Stimulated activated CD4-positive, alpha-beta T cell treated with anti-CD3 and anti-CD28 coated beads, Interleukin-1b, Interleukin-23, amount 100 ng/mL, for 1 hour (primary cell): ENCODE measurements at places on chromosomes 2 and 18.

GRCh38 chr2:10254373-10255188 lies 48.1 kb upstream of the HPCAL1 start:
- DNase-seq, result no peak

GRCh38 chr18:57801761-57802212 lies 1.3 kb downstream of the ATP8B1 start:
- DNase-seq, result no peak

GRCh38 chr2:96158554-96158940 lies 13.3 kb upstream of the DUSP2 start:
- DNase-seq, result no peak

DNA sequence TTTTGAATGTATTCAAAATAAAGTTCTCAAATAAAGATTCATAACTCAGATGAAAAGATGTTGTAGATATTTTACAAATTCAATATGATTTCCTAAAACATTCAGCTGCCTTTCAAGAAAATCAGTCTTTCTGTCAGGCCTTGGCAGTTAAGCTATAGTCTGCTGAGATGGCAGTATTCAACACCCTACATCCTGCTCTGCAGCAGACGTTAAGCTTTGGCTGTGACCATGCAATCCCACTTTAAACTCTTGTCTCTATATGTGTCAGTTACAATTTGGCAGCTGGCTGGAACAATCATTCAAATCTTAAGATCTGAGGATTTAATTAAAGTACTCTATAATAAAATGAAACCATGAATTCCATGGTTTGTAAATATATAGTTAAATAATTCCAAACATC lies 567.3 kb upstream of the ZNF804A start:
- DNase-seq, result no peak

- DNase-seq, result no peak
Observed at GRCh38 chr2:128585706-128586105, 267.0 kb upstream of the HS6ST1 start.

DNA sequence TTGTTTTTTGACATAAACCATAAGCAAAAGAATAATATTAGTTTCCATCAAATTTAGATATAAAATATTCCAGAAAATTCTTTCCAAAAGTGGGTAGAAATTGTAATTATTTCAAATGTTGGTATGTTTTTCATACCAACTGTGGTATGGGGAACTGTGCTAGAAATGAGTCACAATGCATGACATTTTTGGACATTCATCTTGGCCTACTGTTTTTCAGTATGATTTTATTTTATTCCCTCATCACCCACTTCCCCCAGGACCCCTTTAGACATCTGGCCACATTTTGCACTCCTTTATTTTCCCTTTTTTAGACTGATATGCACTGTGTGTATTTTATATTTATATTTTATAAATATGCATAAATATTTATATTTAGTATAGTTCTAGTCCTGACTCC lies 97.1 kb downstream of the DPP4 start:
- DNase-seq, result no peak

DNA sequence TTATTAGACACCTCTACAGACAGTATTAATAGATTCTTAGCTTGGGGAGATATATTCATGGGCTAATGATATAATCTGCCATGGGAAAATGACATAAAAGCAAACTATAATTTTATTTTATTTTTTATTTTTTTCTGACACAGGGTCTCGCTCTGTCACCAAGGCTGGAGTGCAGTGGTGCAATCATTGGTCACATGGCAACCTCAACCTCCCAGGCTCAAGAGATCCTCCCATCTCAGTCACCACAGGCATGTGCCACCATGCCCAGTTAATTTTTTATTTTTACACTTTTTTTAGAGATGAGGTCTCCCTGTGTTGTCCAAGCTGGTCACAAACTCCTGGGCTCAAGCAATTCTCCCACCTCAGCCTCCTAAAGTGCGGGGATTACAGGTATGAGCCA lies 39.3 kb downstream of the RTN4 start:
- no peak for DNase-seq

- no peak for DNase-seq
Observed at GRCh38 chr2:205731583-205731981, 49.3 kb downstream of the NRP2 start.

- DNase-seq, result no peak
Observed at GRCh38 chr2:60526623-60527022, 26.8 kb downstream of the BCL11A start.

DNA sequence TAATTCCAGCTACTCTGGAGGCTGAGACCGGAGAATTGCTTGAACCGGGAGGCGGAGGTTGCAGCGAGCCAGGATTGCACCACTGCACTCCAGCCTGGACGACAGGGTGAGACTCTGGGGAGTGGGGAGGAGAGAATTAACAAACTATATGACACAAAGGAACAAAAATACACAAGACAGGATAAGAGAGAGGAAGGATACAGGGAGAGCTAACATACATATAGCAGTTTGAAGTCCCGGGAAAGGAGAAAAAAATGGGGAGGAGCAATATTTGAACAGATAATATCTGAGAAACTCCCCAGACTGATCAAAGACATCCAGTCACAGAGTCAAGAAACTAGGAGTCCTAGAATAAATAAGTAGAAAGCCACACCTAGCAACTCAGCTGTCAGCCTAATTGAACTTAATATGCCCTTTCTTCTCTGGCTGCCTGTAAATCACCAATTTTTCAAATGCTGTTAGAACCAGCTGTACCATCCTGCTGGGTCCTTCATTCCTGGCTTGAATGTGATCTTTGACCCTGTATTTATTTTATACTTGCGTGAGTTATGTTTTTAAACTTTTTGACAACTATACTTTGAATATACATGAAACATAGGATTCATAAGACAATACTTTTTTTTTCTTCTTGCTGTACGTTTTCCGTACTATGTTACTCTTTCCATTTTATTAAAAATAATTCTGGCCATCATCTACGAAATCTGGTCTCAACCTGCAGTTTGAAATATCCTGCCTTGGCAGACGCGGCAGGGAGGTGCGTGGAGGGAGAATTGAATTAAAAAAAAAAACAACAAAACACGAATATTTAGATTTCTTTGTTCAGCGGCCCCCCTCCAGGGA lies 876 bp upstream of the CYP27A1 start:
- no peak for DNase-seq

GRCh38 chr2:32990556-32990955 lies 43.8 kb downstream of the LTBP1 start:
- no peak for DNase-seq

- no peak for DNase-seq
Observed at GRCh38 chr18:48294899-48295585, 114.1 kb downstream of the ZBTB7C start.

DNA sequence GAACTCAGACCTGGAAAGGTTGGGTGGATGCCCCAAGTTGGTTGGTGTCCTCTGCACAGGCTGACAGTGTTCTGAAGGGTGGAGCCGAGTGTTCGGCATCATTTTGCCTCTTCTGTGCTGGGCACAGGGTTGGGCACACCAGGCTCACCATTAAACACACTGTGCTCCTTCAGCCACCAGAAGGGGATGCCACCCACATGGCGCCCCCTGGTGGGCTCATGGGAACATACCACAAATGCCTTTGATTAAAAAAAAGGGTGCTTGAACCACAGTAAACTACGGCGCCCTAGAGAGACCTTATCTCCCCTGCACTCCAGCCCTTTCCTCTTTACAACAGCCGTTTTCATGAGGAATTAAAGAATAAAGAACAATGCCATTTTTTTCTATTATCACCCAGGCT lies 89.4 kb downstream of the CELF4 start:
- DNase-seq, result no peak

- DNase-seq, result no peak
Observed at GRCh38 chr2:65931056-65931455, 498.7 kb upstream of the SPRED2 start.

DNA sequence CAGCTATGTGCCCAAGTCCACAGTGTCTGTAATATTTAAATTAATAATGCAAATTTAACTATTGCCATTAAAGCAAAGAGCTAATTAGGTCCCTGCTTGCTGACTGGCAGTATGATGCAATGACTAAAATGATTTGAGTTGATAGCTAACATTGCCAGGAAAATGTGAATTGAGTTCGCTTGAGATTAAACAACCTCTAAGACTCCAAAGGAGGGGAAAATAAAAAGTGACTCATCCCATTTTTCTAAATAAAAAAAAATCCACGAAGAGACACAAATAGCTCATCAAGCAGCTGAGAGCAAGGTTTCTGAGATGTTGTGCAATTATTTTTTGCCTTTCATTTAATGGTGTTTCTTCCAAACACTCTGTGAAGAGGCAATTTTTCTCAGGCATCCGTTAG lies 413.0 kb downstream of the MTX2 start:
- DNase-seq, result no peak
